Left kidney (tissue), 8 donors: ENCODE measurements at places on chromosomes 2 and 18.

DNA sequence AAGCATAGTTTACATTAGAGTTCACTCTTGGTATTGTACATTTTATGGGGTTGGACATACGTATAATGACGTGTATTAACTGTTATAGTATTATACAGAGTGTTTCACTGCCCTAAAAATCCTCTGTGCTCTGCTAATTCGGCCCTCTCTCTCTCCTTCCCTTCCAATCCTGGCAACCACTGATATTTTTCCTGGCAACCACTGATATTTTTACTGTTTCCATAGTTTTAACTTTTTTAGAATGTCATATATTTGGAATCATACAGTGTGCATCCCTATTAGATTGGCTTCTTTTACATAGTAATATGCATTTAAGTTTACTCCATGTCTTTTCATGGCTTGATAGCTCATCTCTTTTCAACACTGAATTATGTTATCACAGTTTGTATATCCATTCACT lies 526.7 kb downstream of the RIT2 start:
- DNase-seq: no peak

DNA sequence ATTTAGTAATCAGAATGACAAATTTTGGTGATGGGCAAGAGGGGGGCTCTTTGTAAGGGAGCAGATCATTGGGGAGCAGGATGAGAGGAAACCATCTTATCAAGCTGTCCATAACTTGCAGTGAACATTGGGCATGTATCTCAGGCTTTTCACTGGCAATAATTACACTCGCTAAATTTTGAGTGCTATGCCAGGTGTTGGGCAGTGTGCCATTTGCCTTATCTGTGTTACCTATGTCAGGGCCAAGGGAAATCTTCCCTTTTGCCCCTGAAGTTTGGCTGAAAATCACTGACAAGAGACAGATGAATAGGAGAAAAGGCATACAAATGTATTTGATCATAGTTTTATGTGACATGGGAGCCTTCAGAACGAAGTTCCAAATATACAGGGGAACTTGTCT lies 39.0 kb downstream of the NOSTRIN start:
- DNase-seq: no peak

GRCh38 chr2:71619230-71619741 lies 165.9 kb downstream of the DYSF start:
- no peak for DNase-seq

GRCh38 chr2:102110596-102111334 lies 31.8 kb upstream of the IL1R1 start:
- DNase-seq: no peak

DNA sequence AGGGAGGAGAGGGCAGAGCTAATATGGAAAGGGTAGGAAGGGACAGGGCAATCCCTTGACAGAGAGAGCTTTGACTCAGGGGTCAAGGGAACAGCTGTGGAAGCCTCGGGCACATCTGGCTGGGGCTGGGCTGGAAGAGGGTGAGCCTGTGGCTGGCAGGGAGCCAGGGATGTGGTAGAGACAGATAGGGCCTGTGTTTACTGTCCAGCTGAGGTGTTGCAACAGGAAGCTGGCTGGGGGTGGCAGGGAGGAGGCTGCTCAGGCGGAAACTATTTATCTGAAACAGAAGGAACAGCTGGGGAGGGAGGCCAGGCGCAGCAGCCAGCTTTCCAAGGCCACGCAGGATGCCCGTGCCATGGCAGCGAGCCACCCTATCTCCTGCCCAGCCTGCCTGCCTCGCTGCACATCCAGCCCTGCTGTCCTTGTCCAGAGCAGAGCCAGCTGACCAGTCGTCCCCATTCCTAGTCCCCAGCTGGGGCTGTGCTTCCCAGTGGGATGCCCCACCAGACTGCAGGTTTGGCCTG lies 264.7 kb downstream of the CYP26B1 start:
- peak; percentile 22 for DNase-seq

DNA sequence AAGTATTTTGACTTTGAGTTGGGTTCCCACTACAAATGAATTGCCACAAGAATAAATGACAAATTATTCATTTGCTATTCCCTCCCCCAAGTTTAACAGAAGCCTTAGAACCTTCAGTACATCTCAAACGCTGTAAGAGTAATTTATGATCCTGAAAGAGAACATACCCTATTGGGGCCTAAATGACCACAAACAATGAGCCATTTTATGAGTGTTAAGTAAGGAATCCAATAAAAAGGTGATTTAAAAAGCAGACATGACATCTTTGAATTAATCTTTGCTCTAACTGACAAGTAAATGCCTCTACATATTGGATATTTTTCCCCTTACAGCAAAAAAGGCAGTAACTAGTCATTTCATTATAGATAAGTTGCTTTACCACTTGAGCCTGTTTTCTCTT lies 136.9 kb downstream of the NRXN1 start:
- DNase-seq: peak; percentile 50

GRCh38 chr18:6366776-6367175 lies 47.9 kb downstream of the L3MBTL4 start:
- DNase-seq: no peak

- DNase-seq: no peak
Measured at GRCh38 chr2:42360493-42360889, 526 bp downstream of the COX7A2L start.

GRCh38 chr18:47343291-47343690 lies 91.8 kb upstream of the SKOR2 start:
- no peak for DNase-seq

- DNase-seq: no peak
Measured at GRCh38 chr18:58392324-58393000, 236.4 kb downstream of the ALPK2 start.

- DNase-seq: no peak
Measured at GRCh38 chr2:189022053-189022481, 47.9 kb downstream of the COL3A1 start.

GRCh38 chr2:64606479-64607363 lies 47.0 kb downstream of the SERTAD2 start:
- DNase-seq: no peak

DNA sequence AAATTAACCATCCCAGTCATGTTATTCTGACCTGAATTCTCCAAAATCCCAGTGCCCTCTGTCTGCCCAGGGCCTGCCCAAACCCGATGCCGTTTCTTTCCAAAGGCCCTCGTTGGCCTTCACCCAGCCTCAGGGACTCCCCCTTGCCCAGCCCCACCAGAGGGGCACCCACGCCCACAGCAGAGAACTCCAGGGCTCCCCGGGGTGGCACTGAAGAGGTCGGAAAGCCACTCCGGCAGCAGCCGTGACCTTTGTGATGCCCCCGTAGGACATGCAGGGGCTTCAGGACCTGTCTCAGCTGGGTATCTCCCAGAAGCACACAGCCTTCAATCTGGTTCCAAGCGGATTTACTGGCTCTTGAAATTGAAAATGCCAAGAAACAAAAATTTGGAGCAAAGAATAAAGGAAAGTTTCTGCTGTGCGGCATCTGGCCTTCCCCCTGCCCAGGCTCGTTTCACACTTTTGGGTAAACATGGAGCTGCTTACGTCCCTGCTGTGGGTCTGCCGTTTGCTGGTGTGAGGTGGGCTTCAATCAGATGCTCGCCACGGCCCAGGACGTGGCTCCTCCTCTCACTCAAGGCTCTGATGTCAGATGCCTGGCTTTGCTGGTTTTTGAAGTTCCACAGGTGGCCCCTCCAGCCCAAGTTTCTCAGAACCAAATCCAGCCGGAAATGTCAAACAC lies 101.3 kb downstream of the TPO start:
- no peak for DNase-seq

DNA sequence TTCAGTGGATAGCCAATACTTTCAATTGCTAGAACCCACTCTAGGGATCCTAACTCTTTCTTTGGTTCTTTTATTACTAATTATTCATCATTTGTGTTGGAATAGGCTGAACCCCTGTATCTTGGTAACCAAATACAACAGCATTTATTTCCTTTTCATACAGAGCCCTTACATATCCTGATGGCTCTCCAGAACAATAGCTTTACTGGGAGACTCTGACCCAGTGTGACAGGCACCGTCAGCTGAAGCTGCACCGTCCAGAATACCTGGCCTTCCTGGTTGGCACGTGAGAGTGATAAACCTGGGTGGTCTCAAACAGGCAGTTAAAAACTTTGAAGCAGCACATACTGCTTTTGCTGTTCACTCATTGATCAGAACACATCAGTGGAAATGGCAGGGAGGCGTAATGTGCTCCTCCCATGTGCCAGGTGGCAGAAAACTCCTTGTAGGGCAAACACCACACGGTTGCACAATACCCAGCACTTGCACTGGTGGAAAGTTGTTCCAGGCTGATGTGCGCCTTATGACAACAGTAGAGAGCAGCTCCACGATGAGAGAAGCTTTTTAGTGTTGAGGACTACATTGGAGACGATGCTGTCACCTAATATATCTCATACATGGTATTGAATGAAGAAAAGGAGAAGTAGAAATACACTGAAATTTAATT lies 456.2 kb downstream of the PARD3B start:
- DNase-seq: no peak

- DNase-seq: no peak
Measured at GRCh38 chr2:165009466-165009865, 54.1 kb upstream of the SLC38A11 start.

DNA sequence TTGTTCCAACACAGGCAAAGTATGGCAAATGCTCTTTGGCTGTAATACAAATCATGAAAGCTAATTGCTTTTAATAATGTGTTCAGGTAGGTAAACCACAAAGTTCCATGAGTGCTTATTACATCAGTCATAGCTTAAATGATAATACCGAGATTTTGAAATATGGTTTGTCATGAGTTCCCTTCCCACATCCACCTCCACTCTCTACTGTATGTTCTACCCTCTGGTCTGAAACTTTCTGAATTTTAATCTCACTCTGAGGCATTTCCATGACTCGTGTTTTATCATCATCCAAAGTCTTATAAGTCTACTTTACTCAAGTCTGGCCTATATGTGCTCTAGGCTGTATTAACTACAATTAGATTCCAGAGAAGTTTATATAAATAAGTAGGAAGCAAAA lies 354.8 kb downstream of the AKAIN1 start:
- DNase-seq: no peak

- DNase-seq: peak; percentile 53
Measured at GRCh38 chr18:3867864-3868311, 417.9 kb downstream of the TGIF1 start.

DNA sequence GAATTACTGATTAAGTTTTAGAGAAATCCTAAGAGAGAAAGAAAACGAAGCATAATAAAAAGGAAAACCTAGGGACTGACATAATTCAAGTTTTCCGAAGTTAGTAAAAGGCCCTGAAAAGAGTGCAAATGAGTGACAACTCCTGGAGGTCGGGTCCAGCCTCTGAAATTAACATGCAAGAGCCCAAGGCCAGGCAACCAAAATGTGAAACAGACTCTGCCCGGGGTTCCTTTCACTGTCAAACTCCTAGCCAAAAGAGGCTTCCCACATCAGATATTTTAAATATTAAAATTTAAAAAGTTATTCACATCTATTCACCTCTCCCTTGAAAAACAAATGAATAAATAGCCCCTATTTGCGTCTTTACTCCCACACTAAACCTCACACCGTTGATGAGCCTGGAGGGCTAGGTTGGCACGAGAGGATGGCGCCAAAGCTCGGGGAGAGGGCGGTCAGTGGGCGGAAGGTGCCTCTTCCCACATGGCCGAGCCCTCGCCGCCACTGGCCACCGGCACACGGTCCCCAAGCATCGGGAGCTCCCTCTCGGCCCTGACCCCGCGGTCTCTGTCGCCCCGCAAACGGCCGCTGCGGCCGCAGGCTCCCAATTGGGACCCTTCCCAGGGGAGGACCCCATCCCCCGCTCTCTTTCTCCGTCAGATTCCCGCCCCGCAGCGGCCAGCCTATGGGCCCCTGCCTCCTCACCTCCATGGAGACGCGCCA lies 630 bp downstream of the PPM1G start:
- peak; percentile 8 for DNase-seq

- no peak for DNase-seq
Measured at GRCh38 chr2:61688369-61689334, 150.5 kb upstream of the XPO1 start.

- no peak for DNase-seq
Measured at GRCh38 chr18:27871726-27872125, 305.2 kb downstream of the CDH2 start.

DNA sequence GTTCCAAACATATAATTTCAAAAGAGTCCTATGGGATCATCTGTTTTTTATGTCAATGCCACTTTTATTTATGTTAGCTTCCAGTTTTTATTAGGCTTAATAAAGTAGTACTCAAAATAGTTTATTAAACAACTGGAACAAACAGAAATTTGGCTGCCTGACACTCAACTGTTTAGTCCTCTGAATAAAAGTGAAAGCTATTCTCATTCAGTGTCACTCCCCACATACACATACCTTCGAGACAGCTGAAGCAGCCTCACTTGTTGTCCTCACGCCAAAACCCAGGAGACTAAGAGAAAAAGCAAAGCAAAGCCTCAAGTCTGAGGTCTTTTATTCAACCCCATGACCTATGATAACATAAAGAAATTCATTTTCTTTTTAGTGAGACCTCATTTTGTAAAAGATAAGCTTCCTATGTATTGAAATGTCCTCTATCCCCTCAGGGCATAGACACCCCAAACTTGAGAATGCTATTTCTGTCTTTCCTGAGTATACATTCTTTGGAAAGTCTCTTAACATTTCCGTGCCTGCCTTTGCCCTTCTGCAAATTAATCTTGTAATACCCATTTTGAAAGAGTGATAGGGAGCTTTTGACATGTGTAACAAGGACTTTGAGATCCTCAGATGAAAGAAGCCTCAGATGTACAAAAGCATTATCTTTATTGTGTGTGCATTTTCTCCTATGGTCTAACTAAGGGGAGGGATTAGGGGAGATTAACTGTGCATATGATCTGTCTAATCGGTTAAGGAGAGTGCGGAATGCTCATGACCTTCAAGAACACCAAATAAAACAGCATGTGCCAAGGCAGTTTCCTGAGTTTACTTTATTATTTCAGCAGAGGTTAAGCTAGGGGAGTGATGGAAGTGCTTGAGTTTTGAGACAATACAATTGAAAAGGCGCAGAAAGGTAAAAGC lies 1523.7 kb upstream of the PIK3C3 start:
- DNase-seq: no peak

GRCh38 chr2:103445347-103445746 lies 683.5 kb downstream of the TMEM182 start:
- DNase-seq: no peak

- no peak for DNase-seq
Measured at GRCh38 chr2:69464575-69464974, 27.3 kb upstream of the NFU1 start.

GRCh38 chr2:25279091-25279651 lies 62.6 kb downstream of the DNMT3A start:
- DNase-seq: no peak

GRCh38 chr2:131039908-131040660 lies 53.2 kb downstream of the FAM168B start:
- DNase-seq: no peak
